ENCODE measurements at places on chromosomes 11 and 22.

DNA sequence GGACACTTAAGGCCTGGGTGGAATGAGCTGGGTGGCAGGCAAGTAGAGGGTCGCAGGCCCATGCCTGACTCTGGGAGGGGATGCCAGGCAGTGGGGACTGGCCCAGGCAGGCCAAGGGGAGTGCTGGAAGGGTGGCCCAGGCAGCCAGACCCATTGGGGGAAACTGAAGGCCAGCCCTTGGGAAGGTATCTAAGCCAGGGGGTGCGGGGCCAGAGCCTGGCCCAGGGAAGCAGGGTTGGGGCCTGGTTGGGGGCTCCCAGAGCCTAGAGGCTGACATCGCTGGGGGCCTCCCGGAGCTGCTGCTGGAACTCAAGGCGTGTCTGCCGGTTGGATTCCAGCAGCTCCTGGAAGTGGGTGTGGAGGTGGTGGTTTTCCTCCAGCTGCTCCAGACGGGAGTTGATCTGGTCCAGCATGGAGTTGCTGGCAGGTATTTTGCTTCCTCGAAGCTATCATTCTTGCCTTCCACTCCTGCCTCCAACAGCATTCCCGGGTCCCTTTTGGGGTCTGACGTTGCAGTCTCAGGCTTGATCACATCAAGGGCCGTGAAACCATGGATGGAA lies 35.3 kb upstream of the XBP1 start:
- no peak for DNase-seq

DNA sequence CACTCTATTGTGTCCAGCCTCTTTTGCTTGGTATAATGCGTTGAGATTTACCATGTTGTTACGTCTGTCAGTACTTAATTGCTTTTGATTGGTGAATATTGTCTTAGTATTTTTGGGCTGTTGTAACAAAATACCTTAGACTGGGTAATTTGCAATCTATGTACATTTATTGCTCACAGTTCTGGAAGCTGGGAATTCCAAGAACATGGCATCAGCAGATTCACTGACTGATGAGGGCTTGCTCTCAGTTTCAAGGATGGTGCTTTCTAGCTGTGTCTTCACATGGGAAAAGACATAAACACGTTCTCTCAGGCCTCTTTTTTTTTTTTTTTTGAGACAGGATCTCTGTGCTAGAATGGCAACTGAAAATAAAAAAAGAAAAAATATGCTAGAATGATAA lies 46.7 kb upstream of the INCENP start:
- DNase-seq, result no peak

DNA sequence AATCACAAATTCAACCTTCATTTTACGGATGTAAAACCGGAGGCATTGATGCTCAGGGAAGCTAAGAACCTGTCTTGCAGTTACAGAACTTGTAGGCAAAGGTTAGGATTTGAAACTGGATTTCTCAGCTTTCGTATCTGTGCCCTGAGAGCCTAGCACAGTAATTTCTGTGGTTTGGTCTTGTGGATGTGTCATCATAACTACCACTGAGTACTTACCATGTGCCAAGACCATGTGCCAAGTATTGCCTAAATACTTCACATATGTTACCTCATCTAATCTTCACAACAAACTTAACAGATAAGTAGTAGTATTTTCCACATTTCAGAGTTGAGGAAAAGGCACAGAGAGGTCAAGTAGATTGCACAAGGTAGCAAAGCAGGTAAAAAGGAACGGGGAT lies 140.7 kb downstream of the NXPE2 start:
- no peak for DNase-seq

DNA sequence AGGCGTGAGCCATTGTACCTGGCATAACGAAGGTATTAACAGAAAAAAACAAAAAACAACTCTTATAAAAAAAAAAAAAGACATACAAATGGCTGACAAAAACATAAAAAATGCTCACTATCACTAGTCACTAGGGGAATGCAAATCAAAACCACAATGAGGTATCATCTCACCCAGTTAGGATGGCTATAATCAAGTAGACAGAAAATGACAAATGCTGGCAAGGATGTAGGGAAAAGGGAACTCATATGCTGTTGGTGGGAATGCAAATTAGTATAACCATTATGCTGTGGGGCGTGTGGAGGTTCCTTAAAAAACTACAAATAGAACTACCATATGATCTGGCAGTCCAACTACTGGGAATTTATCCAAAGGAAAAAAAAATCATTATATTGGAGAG lies 17.0 kb downstream of the THY1 start:
- DNase-seq, result no peak

Data from occipital lobe (tissue), 3 donors.